ENCODE measurements at places on chromosomes 6 and 20. TPM values are rescaled to one million over a fixed set of nuclear protein-coding genes. Genes with fewer than 3 reads are reported as not detected.

GRCh38 chr6:33979750-33980149 lies 166.1 kb downstream of the GRM4 start:
- no peaks in the 10 kb centered on the region for H3K36me3 ChIP-seq
- H3K27me3 ChIP-seq, result peaks cover 26% of the 10 kb centered on the region
- peaks cover 8% of the 10 kb centered on the region for H3K4me1 ChIP-seq
- H3K27ac ChIP-seq, result no peak overlapping the region
- no peak overlapping the region for H3K4me3 ChIP-seq

DNA sequence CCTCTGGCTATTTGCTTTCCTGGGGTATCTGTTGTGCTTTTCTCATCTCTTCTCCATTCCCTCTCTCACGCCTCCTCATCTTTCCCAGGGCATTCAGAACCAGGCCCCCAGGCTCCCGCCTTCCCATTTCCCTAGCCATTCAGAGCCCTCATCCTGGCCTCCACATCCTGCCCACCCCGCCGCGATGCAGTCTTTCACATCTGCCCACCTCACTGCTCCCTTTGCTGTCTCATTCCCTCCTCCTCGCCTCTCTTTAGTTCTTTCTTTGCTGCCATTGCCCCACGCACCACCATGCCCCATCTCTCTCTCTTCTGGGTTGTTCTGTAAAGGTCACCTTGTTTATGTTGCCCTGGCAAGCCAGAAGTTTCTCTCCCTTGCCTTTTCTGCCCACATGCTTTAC lies 10.6 kb upstream of the AAR2 start:
- H3K4me3 ChIP-seq, result no peak overlapping the region
- H3K27me3 ChIP-seq, result peaks cover 12% of the 10 kb centered on the region
- H3K4me1 ChIP-seq, result no peaks in the 10 kb centered on the region

DNA sequence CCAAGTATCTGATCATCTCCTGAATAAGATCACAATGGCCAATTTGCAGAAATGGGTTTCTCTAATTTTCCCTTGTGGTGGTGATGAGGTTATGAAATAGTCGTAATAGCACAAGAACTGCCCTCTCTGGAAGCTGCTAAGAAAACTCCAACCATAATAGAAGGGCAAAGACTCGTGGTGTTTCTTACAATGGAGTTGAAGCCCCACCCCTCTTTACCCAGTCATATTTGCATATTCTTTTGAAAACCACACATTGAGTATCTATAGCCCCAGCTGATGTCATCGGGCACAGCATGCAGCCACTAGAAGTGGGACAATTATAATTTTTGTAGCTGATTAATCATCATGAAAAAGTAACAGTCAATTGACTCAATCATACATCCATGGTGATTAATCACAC lies 452.1 kb upstream of the POU3F2 start:
- no peak overlapping the region for H3K4me3 ChIP-seq
- H3K36me3 ChIP-seq, result no peaks in the 10 kb centered on the region
- no peak overlapping the region for H3K27ac ChIP-seq
- no peak for DNase-seq
- no peaks in the 10 kb centered on the region for H3K27me3 ChIP-seq

DNA sequence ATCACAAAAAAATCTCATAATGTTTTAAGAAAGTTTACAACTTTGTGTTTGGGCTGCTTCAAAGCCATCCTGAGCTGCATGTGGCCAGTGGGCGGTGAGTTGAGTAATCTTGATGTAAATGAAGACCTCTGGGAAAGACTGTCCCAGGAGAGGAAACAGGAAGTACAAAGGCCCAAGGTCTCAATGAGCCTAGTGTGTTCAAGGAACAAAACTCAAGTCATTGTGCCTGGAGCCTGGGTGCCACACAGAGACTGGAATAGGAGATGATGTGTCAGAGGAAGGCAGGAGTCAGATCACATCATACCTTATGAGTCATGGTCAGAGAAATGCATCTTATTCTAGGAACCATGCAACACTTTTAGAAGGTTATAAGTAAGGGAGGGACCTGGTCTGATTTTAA lies 51.5 kb downstream of the COL19A1 start:
- no peak overlapping the region for H3K27ac ChIP-seq
- H3K4me3 ChIP-seq, result no peak overlapping the region
- H3K27me3 ChIP-seq, result no peaks in the 10 kb centered on the region
- H3K36me3 ChIP-seq, result no peaks in the 10 kb centered on the region

DNA sequence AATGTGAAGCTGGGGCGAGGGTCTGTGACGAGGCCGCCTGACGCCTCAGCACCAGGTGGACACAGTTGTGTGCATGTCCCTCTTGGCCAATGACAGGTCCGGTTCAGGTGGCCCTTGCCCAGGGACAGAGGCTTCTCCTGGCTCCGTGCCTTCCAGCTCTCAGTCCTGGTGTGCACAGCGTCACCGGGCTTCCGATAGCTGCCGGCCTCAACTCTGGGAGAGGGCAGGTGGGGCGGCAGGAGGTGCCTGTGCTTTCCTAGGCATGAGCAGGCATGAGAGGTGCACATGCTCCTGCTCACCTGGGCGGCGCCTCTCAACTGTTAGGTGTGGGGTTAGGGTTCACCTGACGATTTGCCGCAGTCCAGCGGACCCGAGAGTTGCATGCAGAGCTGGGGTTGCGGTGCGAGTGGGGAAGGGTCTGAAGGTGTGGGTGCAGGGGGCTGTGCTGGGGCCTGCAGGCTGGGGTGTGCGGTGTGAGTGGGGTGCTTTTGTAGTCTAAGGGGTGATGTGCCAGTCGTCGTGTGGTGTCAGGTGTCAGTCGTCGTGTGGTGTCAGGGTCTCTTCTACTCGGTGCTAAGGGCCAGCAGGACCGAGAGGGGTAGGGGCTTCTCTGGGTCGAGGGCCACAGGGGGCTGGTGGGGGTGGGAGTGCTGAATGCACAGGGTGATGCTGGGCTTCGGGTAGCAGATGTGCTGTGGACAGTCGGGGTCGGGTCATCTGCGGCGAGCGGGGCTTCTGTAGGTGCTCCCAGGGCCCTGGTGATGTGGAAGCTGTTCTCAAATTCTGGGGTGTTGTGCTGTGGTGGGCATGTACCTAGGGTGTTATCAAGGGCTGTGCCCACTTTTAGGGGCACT lies 3.8 kb upstream of the SOX18 start:
- peaks cover 6% of the 10 kb centered on the region for H3K4me1 ChIP-seq
- H3K4me3 ChIP-seq, result no peak overlapping the region
- no peak overlapping the region for H3K27ac ChIP-seq
- H3K36me3 ChIP-seq, result no peaks in the 10 kb centered on the region
- DNase-seq, result no peak
- peaks cover 10% of the 10 kb centered on the region for H3K27me3 ChIP-seq

GRCh38 chr6:35238843-35239289 lies 20.7 kb upstream of the ZNF76 start:
- no peaks in the 10 kb centered on the region for H3K27me3 ChIP-seq
- H3K4me3 ChIP-seq, result no peak overlapping the region
- DNase-seq, result no peak

GRCh38 chr6:27604986-27605385 lies 132.1 kb upstream of the ZNF184 start:
- H3K4me3 ChIP-seq, result no peak overlapping the region
- H3K27ac ChIP-seq, result no peak overlapping the region
- peaks cover 4% of the 10 kb centered on the region for H3K4me1 ChIP-seq
- DNase-seq, result no peak

GRCh38 chr20:59751075-59751711 lies 146.9 kb downstream of the PHACTR3 start:
- H3K27me3 ChIP-seq, result peaks cover 3% of the 10 kb centered on the region
- H3K27ac ChIP-seq, result no peak overlapping the region
- H3K4me3 ChIP-seq, result no peak overlapping the region
- DNase-seq, result no peak

DNA sequence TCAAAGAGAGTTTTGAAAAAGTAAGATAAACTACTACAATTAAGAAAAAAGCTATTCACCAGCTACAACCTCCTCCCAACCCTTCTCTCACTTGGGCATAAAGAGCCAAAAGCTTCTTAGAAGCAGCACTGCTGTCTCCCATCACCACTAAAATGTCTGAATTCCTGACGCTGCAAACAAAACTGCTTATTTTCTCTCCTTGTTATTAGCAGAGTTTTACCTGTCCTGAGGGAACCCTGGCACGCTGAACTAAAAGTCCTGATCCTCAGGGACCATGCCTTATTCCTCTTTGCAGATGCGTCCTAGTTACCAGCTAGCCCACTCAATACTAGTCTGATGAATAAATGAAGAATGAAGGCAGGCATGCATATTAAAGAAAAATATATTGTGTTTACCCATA lies 1.1 kb downstream of the HACE1 start:
- peak overlapping the region; percentile 62 for H3K27ac ChIP-seq
- H3K27me3 ChIP-seq, result peaks cover 7% of the 10 kb centered on the region

- DNase-seq, result no peak
- H3K27ac ChIP-seq, result no peak overlapping the region
- peaks cover 15% of the 10 kb centered on the region for H3K27me3 ChIP-seq
- H3K36me3 ChIP-seq, result no peaks in the 10 kb centered on the region
These were observed 13.4 kb upstream of the SLC17A2 start for GRCh38 chr6:25943887-25944286.

GRCh38 chr20:23870461-23870860 lies 9.1 kb downstream of the CST5 start:
- no peak overlapping the region for H3K4me3 ChIP-seq
- no peak overlapping the region for H3K27ac ChIP-seq
- no peak for DNase-seq
- H3K27me3 ChIP-seq, result peaks cover 42% of the 10 kb centered on the region
- no peaks in the 10 kb centered on the region for H3K4me1 ChIP-seq

DNA sequence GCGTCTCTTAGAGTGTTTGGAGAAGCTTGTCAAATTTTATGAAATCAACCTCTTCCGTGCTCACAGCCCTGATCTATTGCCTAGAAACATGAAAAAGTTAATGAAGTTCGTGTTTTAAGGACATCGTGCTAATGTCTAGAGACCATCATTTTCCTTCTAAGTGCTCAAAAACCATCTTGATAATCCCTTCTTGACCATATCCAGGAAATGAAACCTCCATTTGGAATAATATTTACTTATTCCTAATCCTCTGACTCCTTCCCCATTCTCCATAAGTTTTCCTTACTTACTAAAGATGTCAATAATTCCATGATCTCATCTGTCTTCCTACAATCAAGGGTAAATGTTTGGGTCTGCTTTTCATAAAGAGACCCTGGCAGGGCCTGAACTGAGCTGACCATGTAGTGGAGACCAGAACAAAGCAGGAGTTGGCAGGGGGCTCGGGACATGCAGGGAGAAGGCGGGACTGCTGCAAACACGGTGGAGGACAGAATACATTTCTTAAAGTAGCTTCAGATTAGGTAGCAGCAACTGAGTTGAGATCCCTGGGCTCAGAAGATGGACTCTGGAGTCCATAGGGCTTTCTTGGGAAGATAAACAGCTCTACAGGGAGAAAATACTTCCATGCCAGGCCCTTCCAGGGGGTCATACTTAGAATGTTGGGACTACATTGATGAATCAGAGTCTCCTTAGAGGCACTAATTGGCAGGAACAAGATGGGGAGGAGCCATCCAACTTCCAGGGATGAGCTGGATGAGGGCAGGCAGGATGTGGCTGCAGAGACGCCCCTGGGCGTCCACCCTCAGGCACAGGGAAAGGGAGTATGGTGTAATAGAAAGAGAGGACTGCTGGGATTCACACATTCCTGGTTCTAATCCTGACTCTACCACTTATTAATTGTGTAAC lies 100.7 kb downstream of the RIN2 start:
- no peak overlapping the region for H3K4me3 ChIP-seq
- no peaks in the 10 kb centered on the region for H3K4me1 ChIP-seq
- no peak for DNase-seq

DNA sequence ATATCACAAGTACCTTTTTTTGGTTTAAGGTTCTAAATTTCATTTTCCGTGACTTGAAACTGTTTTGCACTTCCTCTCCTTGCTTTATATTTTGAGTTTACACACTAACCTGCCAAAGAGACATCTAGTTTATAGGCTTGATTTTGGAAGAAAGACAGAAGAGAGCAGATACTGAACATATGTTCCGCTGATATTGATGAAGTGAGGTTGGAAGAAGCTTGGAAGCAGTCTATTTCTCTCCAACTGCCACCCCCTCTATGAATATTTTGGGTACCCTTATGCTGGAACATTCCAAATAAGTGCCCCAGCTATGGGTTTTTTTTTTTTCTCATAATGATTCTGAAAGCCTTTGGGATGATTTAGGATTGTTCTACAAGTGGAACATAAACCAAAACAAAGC lies 150.6 kb downstream of the LAMA2 start:
- H3K4me1 ChIP-seq, result no peaks in the 10 kb centered on the region
- H3K36me3 ChIP-seq, result no peaks in the 10 kb centered on the region

- no peaks in the 10 kb centered on the region for H3K4me1 ChIP-seq
- no peak for DNase-seq
These were observed 56.1 kb downstream of the VSTM2L start for GRCh38 chr20:37958856-37959520.

DNA sequence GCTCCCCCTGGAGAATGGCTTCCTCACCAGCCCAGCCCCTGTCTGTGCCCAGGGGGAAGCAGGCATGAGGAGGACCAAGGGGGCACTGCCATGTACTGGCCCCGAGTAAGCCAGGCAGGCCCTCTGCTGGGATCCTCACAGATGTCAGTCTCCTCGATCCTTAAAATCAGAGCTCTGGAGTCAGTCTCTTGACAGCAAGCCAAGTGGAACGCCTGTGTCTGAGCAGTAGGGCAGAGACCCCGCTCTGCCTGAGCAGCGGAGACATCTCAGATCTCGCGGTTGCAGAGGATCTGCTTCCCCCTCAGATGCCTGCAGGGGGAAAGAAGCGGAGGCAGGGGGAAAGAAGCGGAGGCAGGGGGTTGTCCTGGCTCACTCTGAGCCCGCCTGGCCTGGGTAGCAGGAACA lies 92.6 kb downstream of the SNX5 start:
- H3K4me3 ChIP-seq, result no peak overlapping the region
- no peak for DNase-seq
- H3K36me3 ChIP-seq, result no peaks in the 10 kb centered on the region
- H3K27me3 ChIP-seq, result peaks cover 15% of the 10 kb centered on the region

GRCh38 chr6:137646484-137646883 lies 152.3 kb upstream of the OLIG3 start:
- no peak overlapping the region for H3K27ac ChIP-seq
- H3K4me3 ChIP-seq, result no peak overlapping the region
- H3K36me3 ChIP-seq, result no peaks in the 10 kb centered on the region

- H3K27ac ChIP-seq, result no peak overlapping the region
- peaks cover 24% of the 10 kb centered on the region for H3K4me1 ChIP-seq
- no peak for DNase-seq
- no peak overlapping the region for H3K4me3 ChIP-seq
These were observed 5.0 kb upstream of the BCLAF1 start for GRCh38 chr6:136294621-136295020.

Gene MLN
- not detected for total RNA-seq

Gene DCDC2
- total RNA-seq, result not detected

Gene BPIFB4
- total RNA-seq, result not detected

Gene ACOT13
- 10.2 TPM for total RNA-seq

Gene OXT
- total RNA-seq, result not detected

Gene CTAGE9
- not detected for total RNA-seq

Gene MCCD1
- not detected for total RNA-seq

Gene GPR6
- not detected for total RNA-seq
